Stimulated activated CD8-positive, alpha-beta memory T cell treated with anti-CD3 and anti-CD28 coated beads, Interleukin-4, amount 100 ng/mL, for 48 hours (primary cell): ENCODE measurements at places on chromosomes 6 and 20.

- no peak for DNase-seq
Observed at GRCh38 chr20:63065911-63066310, 59.1 kb upstream of the BHLHE23 start.

DNA sequence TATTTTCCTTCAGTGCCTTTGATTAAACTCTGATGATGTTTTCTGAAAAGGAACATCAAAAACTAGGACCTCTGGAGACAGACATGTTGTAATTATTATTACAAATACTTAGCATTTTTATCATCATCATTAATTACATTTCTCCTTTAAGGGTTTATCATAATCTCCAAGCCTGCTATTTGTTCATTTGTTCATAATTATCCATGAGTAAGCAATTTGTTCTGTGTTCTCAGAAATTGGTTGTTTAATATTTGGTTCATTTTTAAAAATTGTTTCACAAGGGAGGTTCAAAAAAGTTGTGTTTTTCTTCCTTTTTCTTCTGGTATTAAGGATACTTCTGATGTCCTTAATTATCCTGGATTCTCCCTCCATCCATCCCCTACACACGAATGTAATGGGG is 850.2 kb upstream of the FLRT3 start:
- no peak for DNase-seq

DNA sequence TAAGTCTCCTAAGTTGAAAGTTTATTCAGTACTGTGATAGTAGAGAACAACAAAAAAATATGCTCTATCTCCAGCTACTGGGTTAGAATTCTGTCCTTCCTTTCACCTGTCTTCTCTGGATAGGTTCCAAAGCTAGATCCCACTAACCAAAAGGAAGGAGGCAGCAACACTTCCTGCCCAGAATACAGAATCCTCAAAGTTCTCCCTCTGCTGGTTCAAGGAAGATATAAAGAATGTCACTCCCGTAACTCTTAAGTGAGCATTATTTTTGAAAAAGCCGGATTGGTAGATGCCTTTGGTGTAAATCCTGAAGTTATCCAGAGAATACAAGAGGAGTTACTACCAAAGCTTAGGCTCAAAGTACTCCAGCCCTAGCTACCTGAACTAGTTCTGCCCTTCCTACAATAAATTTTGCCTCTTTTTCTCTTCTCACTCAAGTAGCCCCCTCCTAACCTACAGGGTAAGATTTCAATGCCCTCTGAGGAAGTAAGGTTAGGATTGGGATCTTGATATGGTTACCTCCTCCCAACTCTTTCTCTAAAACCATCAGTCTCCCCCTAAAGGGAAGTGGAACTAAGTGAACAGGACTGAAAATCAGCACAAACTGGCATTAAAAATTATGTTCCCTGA is 26.0 kb upstream of the CRIP3 start:
- DNase-seq, result no peak

DNA sequence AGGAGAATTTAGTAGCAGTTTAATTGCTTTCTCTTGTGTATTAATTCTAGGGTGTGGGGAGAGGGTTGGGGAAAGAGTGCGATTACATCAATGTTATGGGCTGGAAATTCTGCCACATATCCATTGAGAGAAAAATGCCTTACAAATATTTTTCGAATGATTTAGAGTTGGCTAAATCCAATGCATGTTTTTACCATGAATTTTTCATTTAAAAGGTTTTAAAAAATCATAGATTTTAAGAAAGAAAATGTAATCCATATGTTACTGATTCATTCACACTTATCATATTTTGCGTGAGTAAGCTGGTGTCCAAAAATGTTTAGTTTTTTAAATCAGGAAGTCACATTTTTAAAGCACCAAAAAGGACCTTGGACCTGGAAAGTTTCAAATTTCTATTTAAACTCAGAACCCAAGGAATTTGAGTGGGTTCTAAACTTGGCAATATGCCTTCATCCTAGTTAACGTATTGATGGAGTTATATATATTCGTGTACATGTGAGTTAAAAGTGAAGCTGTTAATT is 627.4 kb upstream of the CITED2 start:
- no peak for DNase-seq

GRCh38 chr20:43778375-43778774 is 51.6 kb upstream of the GTSF1L start:
- DNase-seq, result no peak

GRCh38 chr6:44264154-44265006 is 971 bp downstream of the NFKBIE start:
- peak; percentile 53 for DNase-seq

DNA sequence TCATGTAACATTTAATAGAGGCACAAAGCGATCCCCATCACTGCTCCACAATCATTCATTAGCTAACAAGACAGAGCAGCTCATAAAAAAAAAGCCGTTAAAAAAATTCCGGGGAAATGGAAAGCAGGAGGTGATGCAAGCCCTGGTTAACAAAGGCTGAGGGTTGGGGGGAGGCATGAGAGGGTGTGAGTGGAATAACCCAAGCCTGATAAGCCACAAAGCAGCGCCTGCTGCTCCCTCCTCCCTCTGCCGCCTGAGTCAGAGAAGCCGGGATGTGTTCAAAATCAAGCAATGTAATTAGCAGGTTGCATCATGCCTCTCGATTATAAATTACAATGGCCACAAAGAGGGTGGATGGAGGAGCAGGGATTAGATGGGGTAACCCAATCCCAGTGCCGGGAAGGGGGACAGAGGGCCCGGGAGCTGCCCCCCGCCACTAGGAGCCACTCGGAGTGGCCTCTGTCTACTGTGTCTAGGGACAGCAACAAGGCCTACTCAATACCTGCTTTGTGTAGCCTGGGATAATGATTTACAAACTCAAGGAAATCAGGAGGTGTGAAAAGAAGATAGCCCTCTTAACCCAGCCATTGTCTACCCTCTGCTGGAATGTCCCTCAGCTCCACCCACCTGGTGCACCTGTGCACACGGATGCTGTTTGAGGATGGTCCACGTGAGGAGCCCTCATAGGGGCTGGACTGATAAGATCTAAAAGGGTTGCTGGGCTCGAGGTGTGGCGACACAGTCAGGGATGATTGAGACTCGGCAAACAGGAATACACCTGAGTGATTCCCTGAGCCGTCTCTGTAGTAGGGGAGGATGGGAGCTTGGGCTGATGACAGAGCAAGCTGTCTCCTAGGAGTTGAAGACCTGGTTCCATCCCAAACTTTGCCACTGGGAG is 156.9 kb downstream of the VEGFA start:
- no peak for DNase-seq

DNA sequence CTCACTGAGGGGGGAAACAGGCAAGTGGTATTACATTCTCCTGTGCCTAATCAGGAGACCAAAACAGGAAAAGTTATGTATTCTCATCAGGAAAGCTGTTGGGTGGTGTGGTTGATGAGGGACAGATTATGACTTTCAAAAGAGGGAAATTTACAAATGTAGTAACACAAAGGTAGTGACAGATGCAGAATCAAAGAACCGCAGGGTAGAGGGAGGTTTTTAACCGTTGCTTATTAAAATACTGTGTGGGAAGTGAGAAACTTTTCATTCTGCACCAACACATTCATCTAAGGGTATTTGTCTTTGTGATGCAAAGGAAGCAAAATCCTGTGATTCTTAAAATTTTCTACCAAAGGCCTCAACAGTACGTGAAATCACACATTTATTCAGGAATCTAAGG is 288.2 kb upstream of the MAN1A1 start:
- no peak for DNase-seq

- DNase-seq, result no peak
Observed at GRCh38 chr20:39871013-39871412, 818.0 kb downstream of the MAFB start.

DNA sequence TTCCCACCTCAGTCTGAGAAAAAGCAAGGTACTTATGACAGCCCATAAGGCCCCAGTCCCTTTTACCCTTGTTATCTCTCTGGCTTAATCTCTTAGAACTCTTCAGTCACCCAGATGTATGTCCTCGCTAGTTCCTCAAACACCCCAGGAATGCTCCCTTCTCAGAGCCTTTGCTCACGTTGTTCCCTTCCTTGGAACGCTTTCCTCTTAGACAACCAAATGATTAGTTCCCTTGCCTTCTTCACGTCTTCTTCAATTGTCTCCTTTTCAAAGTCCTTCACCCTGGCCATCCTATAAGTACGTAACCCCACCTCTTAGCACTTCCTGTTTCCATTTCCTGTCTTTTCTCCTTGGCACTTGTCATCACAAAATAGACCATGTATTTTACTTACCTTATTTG is 1.1 kb upstream of the APOBEC2 start:
- DNase-seq, result no peak

DNA sequence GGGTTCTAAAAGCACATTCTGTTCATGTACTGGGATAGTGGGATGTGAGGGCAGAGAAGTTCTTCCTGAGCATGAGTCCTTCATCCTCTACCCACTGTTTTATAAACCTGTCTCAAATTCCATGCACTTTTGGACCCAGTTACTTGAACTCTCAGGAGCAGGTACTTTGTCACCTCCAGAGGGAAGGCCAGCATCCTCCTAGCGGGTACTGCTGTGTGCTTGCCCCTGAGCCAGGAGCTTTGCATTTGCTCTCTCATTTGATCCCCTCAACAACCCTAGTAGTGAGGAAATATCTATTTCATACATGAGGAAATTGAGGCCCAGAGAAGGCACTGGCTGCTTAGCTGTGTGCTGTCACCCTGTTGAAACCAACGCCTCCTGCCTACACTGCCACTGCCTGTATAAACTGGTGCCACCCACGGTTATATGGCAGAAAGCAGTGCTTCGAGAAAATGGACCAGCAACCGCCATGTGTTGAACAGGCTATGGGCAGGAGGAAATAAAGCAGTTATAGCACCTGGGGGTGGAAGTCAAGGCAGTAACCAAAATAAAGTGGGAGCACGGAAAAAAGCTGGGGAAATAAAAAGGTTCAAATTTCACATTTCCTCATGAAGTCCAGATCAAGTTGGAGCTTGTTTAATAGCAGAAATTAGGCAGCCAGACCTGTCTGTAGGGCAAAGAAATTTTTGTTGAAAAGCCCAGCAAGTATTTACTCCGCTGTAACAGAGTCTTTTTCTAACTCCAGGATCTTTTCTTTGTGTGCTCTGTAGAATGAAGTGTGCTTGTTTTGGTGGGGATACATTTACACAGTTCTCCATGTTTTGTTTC is 38.0 kb downstream of the KLHL31 start:
- DNase-seq, result no peak

GRCh38 chr6:55826941-55827340 is 48.4 kb downstream of the BMP5 start:
- DNase-seq, result no peak

GRCh38 chr6:163825033-163825432 is 410.5 kb downstream of the QKI start:
- DNase-seq, result no peak

GRCh38 chr6:116239856-116240255 is 14.0 kb downstream of the TSPYL4 start:
- no peak for DNase-seq

DNA sequence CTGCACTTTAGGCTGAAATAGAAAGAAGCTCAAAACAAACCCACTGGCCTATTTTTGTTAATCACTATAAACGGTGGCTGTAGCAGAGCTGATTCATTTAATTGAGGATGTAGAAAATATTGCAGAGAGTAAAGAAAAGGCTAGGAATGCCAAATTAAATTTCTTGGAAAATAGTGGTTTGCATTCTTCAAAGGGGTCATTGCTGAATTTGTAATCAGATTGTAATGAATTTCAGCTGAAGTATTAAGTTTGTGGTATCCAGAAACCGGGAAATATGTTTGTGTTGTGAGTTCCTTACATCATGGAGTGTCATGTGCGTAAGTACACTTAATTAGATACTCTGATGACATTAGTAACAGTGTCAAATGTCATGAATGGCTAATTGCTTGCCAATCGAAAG is 203.0 kb downstream of the SAMD5 start:
- no peak for DNase-seq
